Urothelium cell line (cell line): ENCODE measurements at places on chromosomes 1 and 21.

GRCh38 chr1:54464477-54465146, 58.4 kb upstream of the SSBP3 start:
- DNase-seq, result no peak

DNA sequence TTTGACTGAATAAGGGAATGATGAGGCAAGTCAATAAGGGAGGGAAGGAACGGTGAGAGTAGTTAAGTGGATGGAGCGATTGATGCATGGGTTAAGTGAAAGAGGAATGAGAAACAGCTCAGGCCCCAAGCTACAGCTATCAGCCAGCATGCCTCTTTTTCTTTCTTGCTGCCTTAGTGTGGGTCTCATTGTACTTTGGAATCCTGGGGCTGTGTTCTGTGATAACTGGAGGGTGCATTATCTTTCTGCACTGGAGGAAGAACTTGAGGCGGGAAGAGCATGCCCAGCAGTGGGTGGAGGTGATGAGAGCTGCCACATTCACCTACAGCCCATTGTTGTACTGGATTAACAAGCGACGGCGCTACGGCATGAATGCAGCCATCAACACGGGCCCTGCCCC, 1.0 kb downstream of the TEX38 start:
- no peak for DNase-seq

GRCh38 chr1:169576935-169577331, 9.3 kb downstream of the F5 start:
- no peak for DNase-seq

- DNase-seq, result no peak
Measured at GRCh38 chr1:160191756-160192155, 1.4 kb downstream of the CASQ1 start.

DNA sequence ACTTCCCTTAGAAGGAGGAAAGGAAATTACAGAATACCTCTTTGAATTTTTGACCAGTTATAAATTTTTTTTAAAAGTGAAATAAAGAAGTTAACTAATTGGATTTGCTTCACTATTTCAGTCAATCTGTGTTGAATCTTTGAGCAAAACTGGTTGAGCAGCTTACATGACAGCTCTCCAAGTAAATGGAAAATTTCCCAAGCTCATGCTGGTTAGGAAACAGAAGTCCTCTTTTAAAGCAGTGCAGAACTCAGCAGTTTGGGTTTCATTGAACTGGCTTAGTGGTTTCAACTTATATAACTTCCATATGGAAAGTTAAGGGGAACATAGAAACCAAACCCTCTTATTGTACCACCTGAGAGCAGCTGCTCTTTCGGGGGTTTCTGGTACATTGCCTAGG, 250.5 kb downstream of the PDE4B start:
- DNase-seq, result no peak

- DNase-seq, result no peak
Measured at GRCh38 chr1:221939607-221940006, 197.7 kb upstream of the DUSP10 start.

DNA sequence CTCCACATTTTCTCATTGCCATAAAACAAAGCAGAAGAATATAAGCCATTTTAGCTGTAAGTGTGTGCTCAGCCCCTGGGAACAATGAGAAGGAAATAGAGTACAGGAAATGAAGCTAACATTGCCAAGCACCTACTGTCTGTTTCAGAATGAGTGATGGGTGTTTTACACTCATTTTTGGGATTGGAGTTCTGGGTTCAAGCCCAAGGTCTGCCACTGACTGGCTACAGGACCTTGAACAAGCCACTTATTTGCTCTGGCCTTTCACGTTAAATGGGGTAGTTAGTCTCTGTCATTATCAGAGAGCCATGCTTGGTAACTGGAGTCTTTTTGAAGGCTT, 80.7 kb upstream of the KAZN start:
- DNase-seq, result no peak

DNA sequence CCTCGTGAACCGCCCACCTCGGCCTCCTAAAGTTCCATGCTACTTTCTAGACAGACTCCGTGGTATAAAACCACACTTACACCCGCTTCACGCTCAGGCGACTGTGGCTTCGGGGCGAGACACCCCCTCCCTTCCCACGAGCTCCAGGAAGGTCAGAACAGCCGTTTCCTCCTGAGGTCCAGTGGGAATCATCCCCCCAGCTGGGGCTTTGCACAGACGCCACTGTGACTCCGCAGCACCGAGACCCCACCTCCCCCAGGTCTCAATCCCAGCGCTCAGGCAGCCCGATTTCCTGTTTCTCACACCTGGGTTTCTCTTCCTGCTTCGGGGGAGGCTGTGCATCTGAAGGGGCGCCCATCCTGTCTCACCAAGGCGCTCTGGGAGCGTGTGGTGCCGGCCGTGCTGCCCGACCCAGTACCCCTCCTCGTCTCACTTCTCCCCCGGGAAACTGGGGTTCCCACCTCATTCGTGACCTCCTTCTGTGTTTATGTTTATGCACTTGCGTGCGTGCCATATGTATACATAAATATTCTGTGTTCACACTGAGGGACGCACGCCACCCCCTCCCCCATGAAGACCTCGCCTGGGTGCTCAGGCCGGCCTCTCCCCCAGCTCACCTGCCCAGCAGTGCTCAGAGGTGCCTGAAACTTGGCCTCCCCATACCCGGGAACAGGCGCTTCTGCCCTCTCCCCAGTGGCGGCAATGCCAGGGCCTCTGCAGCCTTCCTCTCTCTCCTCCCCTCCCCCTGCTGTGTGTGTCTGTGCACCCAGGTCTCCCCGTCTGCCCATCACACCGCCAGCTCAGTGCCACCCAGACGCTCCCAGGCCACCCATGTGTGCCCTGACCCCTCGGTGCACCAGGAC, 14.6 kb downstream of the SLC35E2B start:
- no peak for DNase-seq

GRCh38 chr1:230147253-230148125, 80.5 kb downstream of the GALNT2 start:
- no peak for DNase-seq

GRCh38 chr1:54046671-54047383, 6.2 kb downstream of the TMEM59 start:
- no peak for DNase-seq

GRCh38 chr1:179087665-179088064, 5.8 kb downstream of the TOR3A start:
- DNase-seq, result no peak

- DNase-seq, result no peak
Measured at GRCh38 chr1:170853867-170854266, 81.5 kb upstream of the MROH9 start.

GRCh38 chr1:17594690-17595601, 55.4 kb downstream of the ARHGEF10L start:
- no peak for DNase-seq

- DNase-seq, result peak; percentile 52
Measured at GRCh38 chr1:6991266-6991665, 206.0 kb downstream of the CAMTA1 start.

DNA sequence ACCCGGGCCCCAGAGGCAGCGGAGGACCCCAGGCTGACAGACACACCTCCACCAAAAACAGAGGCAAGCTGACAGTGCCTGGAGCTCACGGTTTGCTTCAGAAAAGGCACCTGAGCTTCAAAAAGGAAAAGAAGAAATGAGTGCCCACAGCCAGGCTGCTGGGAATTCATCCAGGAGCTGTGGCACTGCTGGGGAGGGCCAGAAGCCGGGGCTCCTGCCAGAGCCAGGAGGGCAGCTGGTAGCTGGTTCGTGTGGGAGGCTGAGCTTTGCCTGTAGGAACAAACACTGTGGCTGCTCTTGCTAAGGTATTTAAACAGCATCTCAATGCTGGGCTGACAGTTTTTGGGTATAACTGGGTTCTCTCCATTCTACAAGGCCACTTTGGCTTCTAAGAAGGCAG, 19.5 kb downstream of the KCNJ6 start:
- no peak for DNase-seq

- DNase-seq, result no peak
Measured at GRCh38 chr1:70587872-70588366, 176.9 kb downstream of the CTH start.

- DNase-seq, result no peak
Measured at GRCh38 chr1:201649761-201650622, 111.1 kb downstream of the NAV1 start.

GRCh38 chr1:110424699-110425611, 17.5 kb upstream of the LAMTOR5 start:
- no peak for DNase-seq

- DNase-seq, result no peak
Measured at GRCh38 chr1:229478852-229479251, 29.3 kb downstream of the NUP133 start.

GRCh38 chr1:160309185-160309557, 24.2 kb upstream of the PEX19 start:
- no peak for DNase-seq

- DNase-seq, result no peak
Measured at GRCh38 chr1:14983277-14983676, 170.3 kb upstream of the TMEM51 start.

- DNase-seq, result peak; percentile 54
Measured at GRCh38 chr1:115665319-115666096, 23.7 kb downstream of the VANGL1 start.

- DNase-seq, result peak; percentile 23
Measured at GRCh38 chr1:186102547-186103148, 272.4 kb downstream of the TPR start.

GRCh38 chr21:45264146-45264911, 23.4 kb downstream of the POFUT2 start:
- DNase-seq, result no peak

DNA sequence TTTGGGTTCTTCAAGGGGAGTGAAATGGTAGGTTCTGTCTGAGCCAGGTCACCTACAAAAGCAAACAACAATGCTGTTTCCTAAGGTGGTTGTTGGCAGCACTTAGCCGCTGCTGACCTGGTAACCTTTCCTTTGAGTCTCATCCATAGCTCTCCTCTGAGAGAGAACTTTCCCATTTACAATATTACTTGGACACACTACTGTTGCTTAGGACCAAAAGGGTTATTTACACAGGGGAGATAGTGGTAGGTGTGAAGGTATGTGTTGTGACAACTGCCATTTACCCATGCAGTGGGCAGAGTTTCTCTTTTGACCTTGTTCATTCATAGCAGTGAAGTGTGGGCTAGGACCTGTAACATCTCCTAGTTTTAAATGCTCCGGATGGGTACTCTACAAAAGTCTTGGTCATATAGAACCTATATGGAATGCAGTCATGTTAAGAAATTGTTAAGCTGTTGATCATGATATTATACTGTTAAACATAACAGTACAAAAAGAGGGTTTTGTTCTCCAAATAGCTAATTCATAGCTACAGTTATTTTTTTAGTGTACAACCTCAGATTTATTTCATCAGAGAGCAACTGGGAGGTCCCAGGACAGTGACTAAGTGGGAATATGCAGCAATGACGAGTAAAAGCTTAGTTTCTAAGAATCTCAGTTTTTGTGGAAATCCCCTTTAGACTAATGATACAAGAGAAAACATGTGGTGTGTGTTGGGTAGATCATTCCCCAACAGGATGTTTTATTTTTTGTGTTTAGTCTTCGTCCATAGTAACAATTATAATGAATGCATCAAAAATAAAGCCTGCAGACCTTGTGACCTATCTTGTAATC, 219.7 kb downstream of the NFIA start:
- no peak for DNase-seq

DNA sequence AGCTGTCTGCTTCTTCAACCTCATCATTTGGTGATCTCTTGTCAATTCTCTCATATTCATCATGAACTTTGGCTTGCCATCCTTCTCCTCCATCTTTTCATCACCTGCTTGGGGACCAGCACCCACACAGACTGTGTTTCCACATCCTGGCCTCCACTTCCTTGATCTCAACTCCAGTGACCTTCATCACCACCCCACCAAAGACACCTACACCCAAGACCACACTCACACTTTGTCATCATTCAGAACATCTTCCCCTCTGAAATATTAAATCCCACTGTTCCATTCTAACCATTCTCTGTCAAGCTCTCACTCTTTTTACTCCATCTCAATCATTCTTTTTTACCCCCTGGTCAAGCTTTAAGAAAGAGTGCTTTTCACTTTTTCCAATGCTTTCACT, 115.5 kb upstream of the VAV3 start:
- no peak for DNase-seq

DNA sequence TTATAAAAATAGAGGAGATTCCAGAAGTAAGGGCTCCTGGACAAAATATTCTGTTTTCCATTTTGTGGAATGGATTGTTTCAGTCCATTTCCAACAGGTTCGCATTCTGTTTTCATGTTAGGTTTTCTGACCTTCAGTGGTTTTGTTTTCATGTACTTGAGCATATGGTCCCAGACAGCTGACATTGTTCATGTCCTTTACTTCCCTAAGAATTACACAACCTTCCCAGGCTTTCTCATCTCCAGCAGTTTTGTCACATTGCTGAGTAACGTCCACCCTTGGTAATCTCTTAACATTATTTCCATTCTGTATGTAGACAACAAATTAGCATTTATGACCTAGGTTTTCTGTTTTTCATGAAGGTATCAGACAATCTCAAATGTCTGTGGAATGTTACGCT, 21.0 kb upstream of the ERRFI1 start:
- DNase-seq, result no peak

GRCh38 chr1:27408151-27408550, 15.7 kb downstream of the GPR3 start:
- DNase-seq, result no peak

DNA sequence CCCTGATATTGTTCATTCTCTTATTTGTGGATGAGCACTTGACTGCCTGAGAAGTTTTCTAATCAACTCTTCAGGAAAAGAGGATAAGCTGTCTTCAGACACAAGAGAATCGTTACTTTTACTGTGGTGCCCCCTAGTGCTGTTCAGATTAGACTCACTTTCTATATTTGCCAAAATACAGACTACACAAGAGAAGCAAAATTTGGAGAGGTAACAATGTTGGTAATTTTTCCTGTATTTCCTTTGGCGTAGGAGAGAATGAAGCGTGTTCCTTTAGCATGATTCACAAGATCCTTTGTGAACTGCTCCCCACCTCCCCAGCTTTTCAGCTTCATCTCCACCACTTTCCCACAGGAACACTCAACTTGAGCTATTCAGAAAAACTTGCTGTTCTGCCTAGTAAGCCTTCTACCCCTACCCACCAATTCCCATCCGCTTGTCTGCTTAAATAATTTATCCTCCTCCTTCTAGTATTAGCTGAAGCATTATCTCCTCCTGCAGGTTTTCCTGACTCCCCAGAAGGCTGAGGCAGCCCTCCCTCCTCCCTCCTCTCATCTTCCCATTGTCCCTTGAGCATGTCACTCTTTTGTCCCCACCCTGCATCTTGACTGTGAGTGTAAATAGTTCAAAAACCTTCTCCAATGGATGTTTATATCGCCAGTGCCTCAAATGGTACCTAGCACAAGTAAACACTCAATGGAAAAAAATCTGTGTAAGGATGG, 4.5 kb downstream of the TNFSF4 start:
- peak; percentile 39 for DNase-seq

GRCh38 chr1:228178737-228179684, 13.4 kb downstream of the IBA57 start:
- no peak for DNase-seq

- no peak for DNase-seq
Measured at GRCh38 chr1:234923626-234924025, 205.0 kb downstream of the TOMM20 start.

- DNase-seq, result no peak
Measured at GRCh38 chr1:19448491-19449439, 36.6 kb downstream of the CAPZB start.
